Right renal pelvis (tissue), 4 donors: ENCODE measurements at places on chromosomes 5 and 9. TPM values are rescaled to one million over a fixed set of nuclear protein-coding genes. Genes with fewer than 3 reads are reported as not detected.

DNA sequence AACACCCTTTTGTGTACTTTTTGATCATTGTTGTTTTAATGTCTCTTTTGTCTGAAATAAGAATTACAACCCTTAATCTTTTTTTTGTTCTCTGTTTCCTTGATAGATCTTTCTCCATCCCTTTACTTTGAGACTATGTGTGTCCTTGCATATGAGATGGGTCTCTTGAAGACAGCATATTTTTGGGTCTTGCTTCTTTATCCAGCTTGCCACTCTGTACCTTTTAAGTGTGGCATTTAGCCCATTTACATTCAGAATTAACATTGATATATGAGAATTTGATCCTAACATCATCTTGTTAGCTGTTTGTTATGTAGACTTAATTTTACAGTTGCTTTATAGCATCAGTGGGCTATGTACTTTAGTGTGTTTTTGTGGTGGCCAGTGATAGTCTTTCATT, 382.5 kb downstream of the MED10 start:
- DNase-seq: no peak

GRCh38 chr5:59234236-59234635, 651.4 kb downstream of the RAB3C start:
- DNase-seq: no peak

- DNase-seq: no peak
Observed at GRCh38 chr9:134314039-134314949, 12.0 kb upstream of the RXRA start.

GRCh38 chr5:174325431-174325830, 279.9 kb downstream of the NSG2 start:
- DNase-seq: no peak

DNA sequence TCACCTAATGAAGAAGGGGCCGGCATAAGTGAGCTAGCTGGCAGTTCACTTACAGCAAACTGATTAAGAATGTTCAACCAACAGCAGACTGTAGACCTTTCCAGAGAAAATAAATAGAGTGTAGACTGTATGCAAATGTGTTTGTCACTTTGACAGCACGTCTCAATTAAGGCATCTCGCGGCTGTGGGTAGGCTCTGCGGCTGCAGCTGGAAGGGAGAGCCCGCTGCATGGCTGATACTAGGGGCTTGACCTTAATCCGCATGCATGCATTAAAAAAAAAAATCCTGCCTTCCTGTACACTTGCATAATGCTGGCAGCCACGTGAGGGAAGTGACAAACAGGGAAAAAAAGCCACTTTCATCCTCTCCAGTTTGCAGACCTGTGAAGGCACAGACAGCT, 82.3 kb downstream of the CRB2 start:
- DNase-seq: no peak

DNA sequence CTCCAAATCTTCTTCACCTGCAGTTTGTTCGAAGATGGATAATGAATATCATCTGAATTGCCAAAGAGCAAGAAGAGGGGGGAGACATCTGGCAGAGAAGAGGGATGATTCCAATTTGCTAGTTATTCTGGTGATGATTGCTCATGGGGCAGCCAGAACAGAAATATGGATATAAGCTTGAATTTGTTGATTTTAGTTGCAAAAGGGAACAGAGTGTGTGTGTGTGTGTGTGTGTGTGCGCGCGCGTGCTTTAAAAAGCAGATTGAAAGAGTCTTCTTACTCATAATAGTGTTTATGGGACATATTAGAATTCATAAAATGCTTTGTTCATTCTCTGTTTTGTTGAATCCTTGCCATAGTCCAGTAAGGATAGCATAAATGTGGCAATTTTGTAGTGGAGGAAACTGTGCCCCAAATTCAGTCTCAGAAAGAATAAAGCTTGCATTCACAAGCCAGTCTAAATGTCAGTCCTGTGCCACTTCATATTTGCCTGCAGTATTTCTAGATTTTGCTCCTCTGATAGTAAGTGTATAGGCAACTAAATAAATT, 436.3 kb upstream of the KLF4 start:
- no peak for DNase-seq

- no peak for DNase-seq
Observed at GRCh38 chr5:167608390-167609272, 682.8 kb upstream of the WWC1 start.

DNA sequence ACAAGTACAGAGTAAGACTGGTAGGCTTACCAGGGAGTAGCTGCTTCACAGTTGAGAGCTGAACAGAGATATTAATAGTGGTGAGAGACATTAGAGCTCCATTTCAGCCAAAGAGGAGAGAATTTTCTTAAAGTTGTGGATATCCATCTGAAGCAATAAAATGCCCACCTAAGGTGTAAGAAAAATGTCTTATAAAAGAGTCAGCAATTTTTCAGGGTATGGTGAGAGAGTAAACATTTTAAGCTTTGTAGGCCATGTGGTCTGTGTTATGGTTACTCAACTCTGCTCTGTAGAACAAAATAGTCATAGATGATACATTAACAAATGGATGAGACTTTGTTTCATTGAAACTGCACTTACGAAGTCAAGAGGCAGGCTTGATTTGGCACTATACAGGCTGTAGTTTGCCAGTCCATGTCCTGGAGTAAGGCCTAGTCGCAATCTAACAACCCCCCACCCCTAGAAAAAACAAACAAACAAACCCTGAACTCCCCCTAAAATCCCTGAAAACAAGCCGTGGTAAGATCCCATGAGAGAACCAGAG, 945.4 kb upstream of the SEMA6A start:
- DNase-seq: no peak

DNA sequence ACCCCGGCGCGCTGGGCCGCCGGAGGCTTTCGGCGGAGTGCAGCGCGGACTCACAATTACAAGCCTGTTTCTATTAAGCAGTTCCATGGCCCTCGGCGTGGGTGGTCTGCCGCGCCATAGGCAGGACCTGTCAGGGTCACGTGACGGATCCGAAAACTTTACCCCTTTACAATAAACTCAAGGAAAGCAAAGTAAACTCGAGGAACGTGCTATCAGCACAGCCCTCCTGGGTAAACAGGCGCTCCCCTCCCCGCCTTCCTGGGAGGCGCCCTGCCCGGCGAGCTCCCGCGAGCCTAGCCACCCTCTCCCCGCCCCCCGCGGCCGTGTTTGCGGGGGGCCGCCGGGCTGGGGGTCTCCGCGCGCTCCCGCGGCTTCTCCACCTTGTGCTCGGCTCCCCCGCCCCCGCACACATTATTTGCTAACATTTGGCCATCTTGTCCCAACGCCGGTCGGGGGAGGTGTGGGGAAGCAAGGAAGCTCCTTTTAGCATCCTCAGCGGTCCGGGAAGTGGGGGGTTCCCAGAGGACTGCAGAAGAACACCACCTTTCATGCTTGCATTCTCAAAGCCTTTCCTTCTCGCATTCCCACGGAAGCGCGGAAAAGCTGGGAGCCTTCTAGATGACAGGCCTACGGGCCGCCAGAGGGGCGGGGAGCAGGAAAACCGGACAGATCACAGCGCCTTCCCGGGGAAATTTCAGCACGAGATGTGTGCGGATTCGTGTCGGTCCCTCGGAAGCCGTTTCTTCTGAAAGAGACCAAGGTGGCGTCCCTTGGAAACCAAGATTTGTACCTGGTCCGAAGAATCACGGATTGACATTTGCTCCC, at the start of gene PTCH1:
TSS of gene PTCH1 (minus strand) at position 238 of the 825 bp plus-strand sequence.
- DNase-seq: no peak

- DNase-seq: no peak
Observed at GRCh38 chr5:77430726-77431125, 61.4 kb downstream of the WDR41 start.

DNA sequence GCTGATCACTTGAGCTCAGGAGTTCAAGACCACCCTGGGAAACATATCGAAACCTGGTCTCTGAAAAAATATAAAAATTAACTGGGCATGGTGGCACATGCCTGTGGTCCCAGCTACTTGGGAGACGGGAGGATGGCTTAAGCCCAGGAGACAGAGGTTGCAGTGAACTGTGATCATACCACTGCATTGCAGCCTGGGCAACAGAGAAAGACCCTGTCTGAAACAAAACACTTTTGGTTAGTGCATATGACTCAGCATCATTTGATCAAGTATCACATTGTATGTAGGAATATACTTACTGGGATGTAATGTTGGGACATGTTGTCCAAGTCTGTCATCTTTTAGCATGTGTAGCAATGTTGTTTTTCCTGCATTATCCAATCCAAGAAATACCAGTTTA, 12.0 kb downstream of the SAR1B start:
- DNase-seq: no peak

The C9orf153 gene
- polyA plus RNA-seq: 0.15 TPM

The LSM11 gene
- polyA plus RNA-seq: 8.6 TPM

The BTNL9 gene
- polyA plus RNA-seq: 12.1 TPM

The PCDH1 gene
- 28.3 TPM for polyA plus RNA-seq

The PPP3R2 gene
- 0.04 TPM for polyA plus RNA-seq
